ENCODE measurements at places on chromosomes 4 and X.

DNA sequence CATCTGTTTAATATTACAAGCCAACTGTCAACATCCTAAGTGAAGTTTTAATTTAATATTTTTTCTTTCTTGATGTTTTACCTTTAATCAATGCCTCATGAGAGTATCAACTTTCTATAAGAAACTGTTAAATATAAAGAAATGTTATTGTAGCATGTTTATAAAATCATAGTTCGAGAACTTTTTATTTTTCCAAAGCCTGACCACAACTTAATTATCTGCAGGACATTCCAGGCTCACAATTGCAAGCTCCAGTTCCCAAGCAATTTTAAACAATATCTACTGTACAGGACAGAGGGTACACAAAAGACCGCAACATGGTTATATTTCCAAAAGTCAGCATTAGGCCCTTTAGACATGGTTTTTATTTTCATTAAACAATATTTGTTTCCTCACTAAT is 20.1 kb downstream of the STX18 start:
- DNase-seq: no peak

GRCh38 chr4:6987588-6987961 is 55.6 kb upstream of the TADA2B start:
- peak; percentile 92 for DNase-seq

DNA sequence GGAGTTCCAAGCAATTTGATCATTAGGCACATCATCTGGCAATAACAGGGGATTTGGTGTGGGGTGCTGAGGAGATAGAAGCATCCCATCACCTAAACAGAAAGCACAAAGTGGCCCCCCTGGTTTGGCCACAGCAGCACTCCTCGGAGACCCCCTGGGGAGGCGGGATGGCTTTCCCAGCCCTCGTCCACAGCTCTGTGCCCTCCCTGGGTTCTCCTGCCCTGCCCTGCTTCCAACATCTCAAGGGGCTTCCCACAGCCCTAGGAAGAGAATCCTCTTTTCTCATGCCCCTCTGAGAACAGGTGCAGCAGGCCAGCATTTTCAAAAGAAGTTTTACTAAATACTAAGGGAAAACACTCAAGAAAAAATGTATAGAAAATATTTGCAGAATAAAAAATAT is 12.8 kb downstream of the ATP5ME start:
- no peak for DNase-seq

DNA sequence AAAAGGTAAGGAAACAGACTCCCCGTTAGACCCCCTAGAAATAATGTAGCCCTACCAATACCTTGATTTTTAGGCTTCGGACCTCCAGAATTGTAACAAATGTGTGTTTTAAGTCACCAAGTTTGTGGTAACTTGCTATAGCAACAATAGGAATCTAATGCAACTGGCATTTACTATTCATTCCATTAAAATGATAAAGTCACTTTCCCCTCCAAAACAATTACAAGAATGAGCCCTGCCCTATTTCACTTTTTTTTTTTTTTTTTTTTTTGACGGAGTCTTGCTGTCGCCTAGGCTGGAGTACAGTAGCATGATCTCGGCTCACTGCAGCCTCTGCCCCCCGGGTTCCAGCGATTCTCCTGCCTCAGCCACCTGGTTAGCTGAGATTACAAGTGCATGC is 3.5 kb upstream of the DDX60L start:
- DNase-seq: no peak

DNA sequence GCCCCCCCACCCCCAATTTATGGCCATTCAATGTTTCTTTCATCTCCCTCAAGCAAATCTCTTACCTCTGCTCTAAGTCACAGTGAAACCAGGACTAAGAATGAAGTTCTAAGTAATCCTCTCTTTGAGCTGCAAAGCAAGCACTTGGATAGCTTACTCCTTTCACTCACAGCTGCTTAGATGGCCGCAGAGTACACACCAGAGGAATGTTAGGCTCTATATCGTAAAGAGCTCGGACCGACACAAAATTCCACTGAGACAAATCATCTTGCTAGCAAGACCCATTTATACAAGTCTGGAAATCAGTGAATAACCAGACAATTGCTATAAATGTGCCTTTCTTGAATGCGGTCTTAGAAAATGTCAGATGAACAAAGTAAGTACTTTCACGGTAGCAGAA is 135.0 kb downstream of the IDS start:
- DNase-seq: no peak

- no peak for DNase-seq
Measured at GRCh38 chr4:173529477-173530325, at the start of gene HAND2. HAND2 (minus strand) TSS chr4:173530229; CDS start chr4:173529289, 940 bp downstream.

- no peak for DNase-seq
Measured at GRCh38 chr4:163221467-163221866, 54.8 kb upstream of the NAF1 start.

GRCh38 chr4:44186096-44186849 is 262.3 kb downstream of the KCTD8 start:
- no peak for DNase-seq

GRCh38 chr4:124593494-124593893 is 119.0 kb downstream of the ANKRD50 start:
- DNase-seq: no peak

- DNase-seq: peak; percentile 74
Measured at GRCh38 chr4:104870495-104871233, 276.0 kb upstream of the TET2 start.

Data from epithelial cell of esophagus (primary cell).